T follicular helper cell (primary cell): ENCODE measurements at places on chromosomes 12 and 14.

DNA sequence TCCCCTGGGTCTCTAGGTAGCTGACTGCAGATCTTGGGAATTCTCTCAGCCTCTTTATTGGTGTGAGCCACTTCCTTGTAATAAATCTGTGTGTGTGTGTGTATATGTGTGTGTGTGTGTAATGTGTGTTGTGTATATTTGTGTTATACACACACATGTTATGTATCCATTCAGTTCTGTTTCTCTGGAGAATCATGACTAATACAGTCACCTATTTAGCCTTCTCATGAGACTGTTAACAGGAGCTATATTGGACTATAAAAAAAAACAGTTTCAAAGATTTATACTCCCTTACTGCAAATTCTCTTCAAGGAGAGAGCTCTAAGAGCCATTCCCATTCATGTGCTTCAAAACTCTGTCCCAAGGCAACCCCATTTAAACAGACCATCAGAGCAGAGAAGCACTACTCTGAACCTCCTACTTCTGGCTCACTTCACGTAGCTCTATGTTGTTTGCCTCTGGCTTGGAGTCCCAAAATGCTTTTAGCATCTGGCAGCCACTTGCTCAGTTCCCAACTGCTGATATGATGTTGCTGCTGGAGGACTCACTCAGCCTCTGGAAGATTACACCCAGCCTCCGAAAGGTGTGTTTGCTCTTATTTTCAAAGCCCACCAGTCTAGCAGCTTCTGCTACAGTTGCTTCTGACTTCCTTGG, 48.7 kb upstream of the KITLG start:
- DNase-seq, result no peak

DNA sequence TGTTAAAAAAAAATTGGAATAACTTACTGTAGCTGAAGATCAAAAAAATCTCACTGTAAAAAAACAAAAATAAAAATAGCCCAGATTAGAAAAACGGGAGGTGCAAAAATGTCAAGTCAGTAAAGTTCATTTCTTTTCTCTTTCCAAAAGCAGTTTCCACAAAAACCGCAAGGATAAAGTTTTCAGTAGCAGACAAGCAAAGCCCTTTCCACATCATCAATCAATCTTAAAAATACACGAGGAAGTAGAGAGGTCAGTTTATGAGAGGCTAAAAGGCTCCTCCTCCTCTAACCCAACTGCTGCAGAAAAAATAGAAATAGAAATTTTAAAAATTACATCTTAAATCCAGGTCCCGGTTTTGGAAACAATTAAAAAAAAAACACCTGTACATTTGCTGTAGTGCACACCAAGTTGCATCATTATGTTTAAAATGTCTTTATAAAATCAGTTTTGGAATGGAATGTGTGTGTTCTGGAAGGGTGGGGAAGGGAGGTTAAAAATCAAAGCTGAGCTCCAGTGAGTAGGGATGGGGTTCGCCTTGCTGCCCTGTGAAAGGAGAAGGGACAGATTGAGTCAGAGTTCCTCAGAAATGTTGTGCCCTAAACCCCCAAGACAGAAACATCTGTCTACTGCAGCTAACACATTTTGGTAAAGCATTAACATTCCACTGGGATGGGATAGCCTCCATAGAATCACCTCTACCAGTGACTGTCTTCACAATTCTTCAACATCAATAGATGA, 5.8 kb downstream of the HNRNPC start:
- DNase-seq, result no peak

DNA sequence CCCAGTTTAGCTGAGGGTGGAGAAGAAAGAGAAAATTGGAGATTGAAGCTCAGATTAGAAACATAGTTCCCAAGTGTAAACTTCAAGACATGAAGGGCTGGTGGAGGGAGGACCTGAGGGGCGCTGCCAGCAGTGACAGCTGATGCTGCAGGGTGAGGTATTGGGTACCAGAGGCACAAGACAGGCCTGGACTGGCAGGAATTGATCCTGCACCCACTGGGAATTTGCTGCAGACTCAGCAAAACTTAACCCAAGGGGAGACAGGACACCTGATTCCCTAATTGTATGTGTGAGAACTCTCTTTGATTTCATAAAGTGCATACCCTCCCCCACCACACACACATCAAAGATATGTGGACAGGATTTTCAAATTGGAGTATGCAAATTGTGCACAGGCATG, 11.6 kb downstream of the PTPRR start:
- DNase-seq, result no peak

- DNase-seq, result no peak
These were observed 2.6 kb downstream of the RNASE1 start for GRCh38 chr14:20799892-20800544.

GRCh38 chr14:89616425-89616824, 199.4 kb upstream of the FOXN3 start:
- DNase-seq, result no peak

GRCh38 chr12:25852792-25853191, 105.7 kb upstream of the RASSF8 start:
- DNase-seq, result no peak

DNA sequence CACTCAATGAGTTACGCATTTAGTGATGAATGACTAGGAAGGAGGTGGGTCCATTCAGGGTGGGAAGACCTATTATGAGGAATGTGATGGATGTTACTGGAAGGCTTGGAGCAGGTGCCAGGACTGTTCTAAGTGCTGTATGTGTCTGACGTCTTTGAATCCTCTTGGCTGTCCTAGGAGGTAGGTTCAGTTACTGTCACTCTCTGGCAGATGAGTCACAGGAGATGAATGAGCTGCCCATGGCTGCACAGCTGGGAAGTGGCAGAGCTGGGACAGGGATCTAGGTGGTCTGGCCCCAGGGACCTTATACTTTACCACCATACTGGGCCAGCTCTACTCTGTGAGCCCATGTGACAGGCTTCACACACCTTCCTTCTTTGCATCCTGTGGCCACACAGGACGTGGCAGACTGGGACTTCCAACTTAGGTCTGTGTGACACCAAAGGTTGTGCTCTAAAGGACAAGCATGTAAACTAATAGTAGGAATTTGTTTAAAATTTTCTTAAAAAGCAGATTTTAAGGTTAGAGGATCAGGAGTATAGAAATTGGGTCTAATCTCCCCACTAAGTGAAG, 24.0 kb downstream of the TCTN1 start:
- no peak for DNase-seq

GRCh38 chr12:106690569-106691305, 83.7 kb upstream of the RIC8B start:
- DNase-seq, result no peak

GRCh38 chr14:41235466-41235865, 371.2 kb upstream of the LRFN5 start:
- no peak for DNase-seq

DNA sequence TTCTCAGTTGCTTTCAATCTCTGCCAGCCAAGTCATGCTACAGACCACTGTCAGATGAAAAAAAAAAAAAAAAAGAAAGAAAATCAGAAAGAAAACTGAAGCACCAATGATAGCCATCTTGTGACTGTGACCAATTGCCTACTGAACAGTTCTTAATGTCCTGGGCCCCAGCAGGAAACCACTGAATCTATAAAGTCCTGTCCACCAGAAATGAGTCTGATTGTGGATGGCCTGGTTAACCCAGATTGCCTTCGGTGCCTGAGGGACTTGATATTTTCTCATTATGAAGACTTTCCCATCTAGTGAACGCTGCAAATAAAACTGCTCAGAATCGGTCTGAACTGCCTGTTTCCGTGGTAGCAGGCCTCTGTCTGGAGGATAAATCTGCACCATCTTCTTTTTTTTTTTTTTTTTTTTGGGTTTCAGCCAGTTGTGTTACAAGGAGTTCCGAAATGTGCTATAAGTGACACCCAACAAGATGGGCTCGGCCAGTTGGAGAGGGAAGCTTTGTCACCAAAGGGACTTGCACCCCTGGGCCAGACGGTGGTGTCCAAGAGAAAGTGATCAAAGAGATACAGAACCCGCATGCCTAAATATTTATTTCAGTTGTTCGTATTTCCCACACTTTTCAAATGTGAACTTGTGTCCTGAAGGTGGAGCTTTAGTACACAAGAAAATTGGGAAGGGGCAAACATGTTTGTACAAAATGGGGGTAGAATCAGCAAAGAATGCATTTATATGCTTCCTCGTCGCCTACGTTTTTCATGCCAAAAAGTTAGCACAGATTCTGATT, 3.0 kb upstream of the PLXNC1 start:
- no peak for DNase-seq
